ENCODE measurements at places on chromosomes 1 and 21. TPM values are rescaled to one million over a fixed set of nuclear protein-coding genes. Genes with fewer than 3 reads are reported as not detected.

- H3K4me1 ChIP-seq: no peaks in the 10 kb centered on the region
- H3K27ac ChIP-seq: no peak overlapping the region
- peaks cover 15% of the 10 kb centered on the region for H3K36me3 ChIP-seq
- no peak for DNase-seq
- H3K4me3 ChIP-seq: no peak overlapping the region
Observed at GRCh38 chr1:228297822-228298221, 90.0 kb downstream of the OBSCN start.

- H3K4me1 ChIP-seq: peaks cover 14% of the 10 kb centered on the region
- no peak overlapping the region for H3K4me3 ChIP-seq
- DNase-seq: no peak
- no peaks in the 10 kb centered on the region for H3K36me3 ChIP-seq
- peak overlapping the region; percentile 15 for H3K27ac ChIP-seq
Observed at GRCh38 chr1:200673952-200674823, 4.5 kb upstream of the DDX59 start.

- no peak overlapping the region for H3K27ac ChIP-seq
- H3K4me3 ChIP-seq: no peak overlapping the region
- H3K36me3 ChIP-seq: no peaks in the 10 kb centered on the region
Observed at GRCh38 chr1:208682664-208683013, 438.5 kb upstream of the PLXNA2 start.

GRCh38 chr1:206012086-206012859, 9.1 kb upstream of the RAB7B start:
- H3K36me3 ChIP-seq: no peaks in the 10 kb centered on the region
- no peaks in the 10 kb centered on the region for H3K27me3 ChIP-seq
- peak; percentile 82 for DNase-seq
- no peak overlapping the region for H3K27ac ChIP-seq
- H3K4me1 ChIP-seq: no peaks in the 10 kb centered on the region

RGS5 gene
- total RNA-seq: 19.6 TPM

DNA sequence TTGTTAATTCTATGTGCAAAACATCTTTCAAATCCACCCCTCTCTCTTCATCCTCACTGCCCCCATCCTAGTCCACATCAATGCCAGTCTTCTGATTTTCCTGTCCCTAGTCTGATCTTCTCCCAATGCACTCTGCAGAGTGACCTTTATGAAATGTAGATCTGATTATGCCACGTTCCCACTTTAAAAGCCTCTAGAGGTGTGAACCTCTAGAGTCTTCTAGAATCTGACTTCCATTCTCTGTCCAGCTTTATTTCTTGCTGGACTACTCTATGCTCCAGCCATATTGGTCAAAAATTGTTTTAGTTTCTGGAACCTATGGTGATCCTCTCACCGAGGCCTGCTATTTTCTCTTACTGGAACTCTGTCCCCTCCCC, 32.5 kb downstream of the ZNF648 start:
- peak overlapping the region; percentile 80 for H3K27ac ChIP-seq
- no peaks in the 10 kb centered on the region for H3K27me3 ChIP-seq
- DNase-seq: no peak
- H3K4me1 ChIP-seq: peaks cover 16% of the 10 kb centered on the region
- no peaks in the 10 kb centered on the region for H3K36me3 ChIP-seq

DNA sequence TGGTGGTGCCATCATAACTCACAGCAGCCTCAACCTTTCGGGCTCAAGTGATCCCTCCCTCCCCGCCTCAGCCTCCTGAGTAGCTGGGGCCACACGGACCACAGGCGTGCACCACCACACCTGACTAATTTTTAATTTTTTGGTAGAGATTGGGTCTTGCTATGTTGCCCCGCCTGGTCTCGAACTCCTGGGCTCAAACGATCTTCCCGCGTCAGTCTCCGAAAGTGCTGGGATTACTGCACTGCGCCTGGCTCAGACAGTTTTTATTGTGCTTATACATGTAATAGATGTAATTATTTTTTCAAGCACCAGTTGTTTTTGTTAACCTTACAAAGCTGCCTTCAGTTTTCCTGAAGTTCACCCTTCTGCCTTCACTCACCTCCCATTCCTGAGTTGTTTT, 38.0 kb upstream of the HMGN1 start:
- H3K4me1 ChIP-seq: peaks cover 32% of the 10 kb centered on the region
- no peak overlapping the region for H3K27ac ChIP-seq
- H3K4me3 ChIP-seq: no peak overlapping the region
- H3K27me3 ChIP-seq: no peaks in the 10 kb centered on the region
- peaks cover 8% of the 10 kb centered on the region for H3K36me3 ChIP-seq
- no peak for DNase-seq

GRCh38 chr1:45884700-45885099, 81.3 kb downstream of the MAST2 start:
- no peak overlapping the region for H3K27ac ChIP-seq
- H3K4me3 ChIP-seq: no peak overlapping the region
- H3K4me1 ChIP-seq: peaks cover 4% of the 10 kb centered on the region
